ENCODE measurements at places on chromosomes 4 and X. TPM values are rescaled to one million over a fixed set of nuclear protein-coding genes. Genes with fewer than 3 reads are reported as not detected.

GRCh38 chr4:3421470-3421869, 20.3 kb upstream of the HGFAC start:
- no peak overlapping the region for H3K4me3 ChIP-seq
- H3K27me3 ChIP-seq: no peaks in the 10 kb centered on the region
- no peaks in the 10 kb centered on the region for H3K4me1 ChIP-seq
- H3K27ac ChIP-seq: no peak overlapping the region
- peaks cover 73% of the 10 kb centered on the region for H3K36me3 ChIP-seq

- no peaks in the 10 kb centered on the region for H3K4me1 ChIP-seq
- peak; percentile 2 for DNase-seq
- no peak overlapping the region for H3K27ac ChIP-seq
- H3K36me3 ChIP-seq: no peaks in the 10 kb centered on the region
- H3K27me3 ChIP-seq: no peaks in the 10 kb centered on the region
- no peak overlapping the region for H3K4me3 ChIP-seq
Measured at GRCh38 chrX:80266979-80267378, 153.3 kb upstream of the TENT5D start.

DNA sequence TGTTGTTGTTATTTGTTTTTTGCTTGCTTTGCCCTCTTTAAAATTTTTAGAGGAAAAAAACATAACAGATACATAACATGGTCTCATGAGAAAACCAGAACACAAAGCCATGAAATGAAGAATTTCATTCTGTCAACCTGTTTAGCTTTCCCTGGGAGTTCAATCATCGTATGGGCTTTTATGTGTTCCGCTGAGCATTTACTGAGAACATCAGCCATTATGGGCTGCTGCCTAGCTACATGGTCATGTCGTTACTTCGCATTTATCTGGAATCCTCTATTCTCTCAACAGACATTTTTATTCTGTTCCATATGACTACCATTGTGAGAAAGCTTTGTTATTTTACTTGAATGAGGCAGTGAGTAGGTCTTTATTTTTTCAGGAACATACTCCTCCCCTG, 51.4 kb downstream of the NDST3 start:
- DNase-seq: no peak
- H3K4me3 ChIP-seq: no peak overlapping the region
- no peaks in the 10 kb centered on the region for H3K27me3 ChIP-seq
- H3K4me1 ChIP-seq: no peaks in the 10 kb centered on the region
- H3K36me3 ChIP-seq: no peaks in the 10 kb centered on the region
- no peak overlapping the region for H3K27ac ChIP-seq

- H3K27me3 ChIP-seq: no peaks in the 10 kb centered on the region
- H3K27ac ChIP-seq: no peak overlapping the region
- H3K4me1 ChIP-seq: peaks cover 12% of the 10 kb centered on the region
- no peak overlapping the region for H3K4me3 ChIP-seq
- H3K36me3 ChIP-seq: no peaks in the 10 kb centered on the region
Measured at GRCh38 chrX:37701588-37701987, 16.0 kb downstream of the XK start.

DNA sequence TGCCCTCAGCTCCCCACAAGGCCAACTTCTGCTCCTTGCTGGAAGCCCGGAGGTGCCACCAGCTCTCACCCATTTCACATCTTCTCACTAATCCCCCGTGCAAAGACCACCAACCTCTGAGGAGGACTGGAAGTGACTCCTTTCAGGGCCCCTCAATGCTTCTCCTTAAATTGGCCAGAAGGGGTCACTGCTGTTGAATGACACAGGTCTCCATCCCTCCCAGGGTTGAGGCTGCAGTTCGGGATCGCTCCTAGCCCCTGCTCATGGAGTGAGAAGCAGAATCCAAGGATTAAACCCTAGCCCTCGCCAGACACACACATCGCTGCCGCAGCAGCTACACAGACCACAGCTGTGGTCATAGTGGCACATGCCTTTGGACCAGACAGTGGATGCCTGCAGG, 279.5 kb upstream of the TAPT1 start:
- no peaks in the 10 kb centered on the region for H3K36me3 ChIP-seq
- H3K4me3 ChIP-seq: no peak overlapping the region
- H3K27ac ChIP-seq: no peak overlapping the region
- H3K4me1 ChIP-seq: no peaks in the 10 kb centered on the region

GRCh38 chr4:87093443-87094123, 126.8 kb downstream of the KLHL8 start:
- peak; percentile 75 for DNase-seq
- no peaks in the 10 kb centered on the region for H3K36me3 ChIP-seq
- H3K27ac ChIP-seq: peak overlapping the region; percentile 28
- H3K27me3 ChIP-seq: no peaks in the 10 kb centered on the region
- H3K4me1 ChIP-seq: peaks cover 13% of the 10 kb centered on the region

- no peaks in the 10 kb centered on the region for H3K27me3 ChIP-seq
- no peak overlapping the region for H3K4me3 ChIP-seq
- H3K36me3 ChIP-seq: peaks cover 99% of the 10 kb centered on the region
- H3K27ac ChIP-seq: no peak overlapping the region
- H3K4me1 ChIP-seq: no peaks in the 10 kb centered on the region
- DNase-seq: no peak
Measured at GRCh38 chr4:139514382-139515059, 41.5 kb downstream of the SETD7 start.

DNA sequence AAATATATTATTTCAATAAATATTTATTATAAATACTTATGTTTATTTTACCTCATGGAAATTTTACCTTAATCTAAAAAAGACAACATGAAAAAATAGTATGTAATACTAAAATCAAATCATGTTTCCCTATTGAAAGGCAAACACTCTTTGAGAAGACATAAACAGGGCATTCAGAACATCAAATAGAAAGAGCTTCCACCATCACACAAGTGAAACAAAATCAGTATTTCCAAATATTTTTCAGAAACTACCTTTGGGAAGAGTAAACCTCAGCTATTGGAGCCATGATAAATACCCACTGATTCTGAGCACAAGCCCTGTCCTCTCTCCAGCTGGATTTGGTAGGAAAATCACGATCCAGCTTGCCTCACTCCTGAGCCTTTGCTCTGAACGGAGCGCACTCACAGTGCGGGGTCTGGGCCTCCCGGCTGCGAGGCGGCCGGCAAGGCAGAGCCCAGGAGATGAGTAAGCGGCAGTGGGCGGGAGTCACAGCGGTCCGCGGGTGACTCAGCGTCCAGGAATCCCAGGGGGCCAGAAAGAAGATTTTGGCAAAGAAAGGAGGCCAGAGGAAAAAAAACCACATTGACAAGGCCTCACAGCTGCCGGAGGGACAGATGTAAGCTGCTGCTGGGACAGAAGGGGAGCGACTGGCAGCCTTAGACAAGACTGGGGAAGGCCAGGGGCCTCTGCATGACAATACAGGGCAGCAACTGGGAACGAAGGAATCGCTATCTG, 14.7 kb upstream of the ANXA5 start:
- DNase-seq: peak; percentile 91
- peaks cover 10% of the 10 kb centered on the region for H3K4me1 ChIP-seq
- peak overlapping the region; percentile 59 for H3K27ac ChIP-seq
- H3K4me3 ChIP-seq: peak overlapping the region; percentile 28

GRCh38 chr4:139050446-139050845, 34.9 kb downstream of the NOCT start:
- no peak overlapping the region for H3K4me3 ChIP-seq
- DNase-seq: no peak
- H3K27ac ChIP-seq: no peak overlapping the region
- H3K27me3 ChIP-seq: no peaks in the 10 kb centered on the region

- H3K4me3 ChIP-seq: no peak overlapping the region
- no peaks in the 10 kb centered on the region for H3K27me3 ChIP-seq
- no peaks in the 10 kb centered on the region for H3K4me1 ChIP-seq
- DNase-seq: no peak
- no peaks in the 10 kb centered on the region for H3K36me3 ChIP-seq
- H3K27ac ChIP-seq: no peak overlapping the region
Measured at GRCh38 chr4:182238355-182238931, 4.8 kb upstream of the TENM3 start.

GRCh38 chr4:23033796-23034195, 341.1 kb downstream of the GBA3 start:
- no peak for DNase-seq
- no peaks in the 10 kb centered on the region for H3K36me3 ChIP-seq
- no peak overlapping the region for H3K27ac ChIP-seq
- H3K4me3 ChIP-seq: no peak overlapping the region
- H3K4me1 ChIP-seq: no peaks in the 10 kb centered on the region
- no peaks in the 10 kb centered on the region for H3K27me3 ChIP-seq

- DNase-seq: no peak
- H3K27ac ChIP-seq: no peak overlapping the region
- no peak overlapping the region for H3K4me3 ChIP-seq
- no peaks in the 10 kb centered on the region for H3K27me3 ChIP-seq
- H3K4me1 ChIP-seq: no peaks in the 10 kb centered on the region
- H3K36me3 ChIP-seq: no peaks in the 10 kb centered on the region
Measured at GRCh38 chr4:102454981-102455685, 46.0 kb upstream of the NFKB1 start.

GRCh38 chrX:9301836-9302235, 163.0 kb upstream of the TBL1X start:
- DNase-seq: no peak
- no peaks in the 10 kb centered on the region for H3K27me3 ChIP-seq
- H3K4me1 ChIP-seq: no peaks in the 10 kb centered on the region
- no peak overlapping the region for H3K27ac ChIP-seq
- no peaks in the 10 kb centered on the region for H3K36me3 ChIP-seq

DNA sequence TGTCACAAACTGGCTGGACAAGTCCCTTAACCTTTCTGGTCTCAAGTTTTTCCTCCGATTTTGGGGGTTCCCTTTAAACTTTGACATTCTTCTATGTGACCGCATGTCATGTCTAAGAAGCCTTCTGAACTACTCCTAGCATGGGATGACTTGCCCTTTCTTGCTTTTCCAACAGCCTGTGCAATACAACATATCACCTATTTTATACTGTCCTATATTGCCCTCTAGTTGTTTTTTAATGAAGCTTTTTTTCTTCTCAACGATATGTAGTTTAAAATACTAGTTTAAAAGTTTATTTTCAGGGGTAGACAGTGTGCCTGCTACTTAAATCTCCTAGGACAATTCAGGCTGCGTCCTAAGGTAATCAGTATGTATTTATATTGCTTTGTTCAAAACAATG, 1.0 kb upstream of the IGBP1 start:
- no peak overlapping the region for H3K4me3 ChIP-seq
- H3K4me1 ChIP-seq: peaks cover 27% of the 10 kb centered on the region
- H3K27me3 ChIP-seq: no peaks in the 10 kb centered on the region

SORBS2 gene
- total RNA-seq: 908 TPM

GYG2 gene
- 6.1 TPM for total RNA-seq

SLC4A4 gene
- total RNA-seq: 95.3 TPM

Measured in stomach (tissue), 19 donors.